ENCODE measurements at places on chromosomes 2 and 18.

DNA sequence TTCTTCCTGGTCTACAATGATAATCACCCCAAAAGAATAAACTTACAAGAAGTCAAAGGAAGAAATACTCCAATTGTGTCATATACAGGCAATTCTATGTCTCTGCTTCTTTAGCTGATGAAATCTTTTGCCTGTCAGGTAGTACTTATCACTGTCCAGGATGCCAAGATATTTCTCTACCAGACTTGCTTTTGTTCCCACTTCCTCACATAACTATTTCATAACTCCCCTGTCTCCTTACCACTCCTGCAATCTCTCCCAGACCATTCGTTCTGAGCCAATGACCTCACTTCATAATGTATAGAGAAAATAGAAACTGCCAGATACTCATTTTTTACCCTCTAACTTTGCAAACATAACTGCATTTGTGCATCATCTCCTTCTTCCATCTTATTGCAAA lies 39.1 kb downstream of the HNMT start:
- DNase-seq, result no peak

GRCh38 chr2:57432528-57432927 lies 614.1 kb upstream of the VRK2 start:
- no peak for DNase-seq

DNA sequence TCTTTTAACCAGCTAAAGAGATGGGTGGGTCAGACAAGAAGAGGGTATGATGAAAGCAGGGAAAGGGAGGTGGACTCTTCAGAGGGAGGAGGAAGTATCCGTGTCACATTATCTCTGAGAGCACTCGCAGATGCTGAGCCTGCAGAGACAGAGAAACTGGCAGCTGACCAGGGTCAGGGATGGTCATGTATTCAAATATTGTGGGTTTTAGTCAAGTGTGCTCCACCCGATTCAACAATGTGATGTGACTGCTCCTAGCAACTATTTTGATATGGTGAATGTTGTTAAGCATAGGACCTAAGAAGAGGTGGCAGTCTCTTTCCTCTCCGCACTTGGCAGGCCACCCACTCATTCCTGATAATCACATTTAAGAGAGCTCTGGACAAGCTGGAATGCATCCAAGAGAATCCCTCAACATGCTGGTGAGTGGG lies 1.3 kb upstream of the CLIP4 start:
- DNase-seq, result no peak

DNA sequence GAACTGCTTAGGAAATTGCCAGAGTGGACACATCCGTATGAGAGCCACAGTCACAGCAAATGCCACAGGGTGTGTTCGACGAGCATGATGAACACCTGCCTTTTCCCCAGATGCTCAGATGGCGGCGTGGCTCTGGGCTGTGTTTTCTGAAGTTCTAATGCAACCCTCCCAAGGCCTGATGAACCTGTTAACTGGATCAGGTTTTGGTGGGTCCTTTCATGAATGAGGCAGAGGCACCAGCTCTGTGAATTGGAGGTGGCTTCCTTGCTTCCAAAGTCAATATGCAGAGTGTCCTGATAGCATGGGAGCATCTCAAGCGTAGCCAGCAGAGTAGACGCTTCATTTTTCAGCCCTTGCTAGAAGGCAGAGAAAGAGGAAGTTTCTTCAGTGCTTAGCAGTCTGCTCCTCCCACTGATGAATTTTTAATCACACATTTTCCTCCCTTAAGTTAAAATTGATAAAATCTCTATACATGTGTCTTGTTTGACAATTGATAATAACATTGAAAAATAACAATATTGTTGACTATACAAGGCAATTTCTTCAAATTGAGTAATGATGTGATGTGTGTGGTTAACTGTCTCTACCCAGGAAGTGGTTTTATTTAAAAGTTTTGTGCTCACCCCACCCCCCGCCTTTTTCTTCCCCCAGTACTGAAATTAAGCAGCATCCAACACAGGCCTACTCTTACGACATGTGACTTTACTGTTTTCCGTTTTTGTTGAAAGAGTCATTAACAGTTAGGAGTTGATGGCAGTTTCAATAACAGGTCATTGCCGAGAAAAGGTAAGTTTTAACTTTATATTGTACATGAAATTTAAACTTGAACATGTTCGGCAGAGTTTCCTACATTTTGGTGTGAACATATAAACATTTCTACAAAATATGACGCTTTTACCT lies at the start of gene ARHGAP15:
ARHGAP15 (plus strand) TSS at position 739 of the 900 bp plus-strand sequence.
- DNase-seq, result peak; percentile 71

GRCh38 chr18:10089881-10090280 lies 176.1 kb downstream of the VAPA start:
- no peak for DNase-seq

DNA sequence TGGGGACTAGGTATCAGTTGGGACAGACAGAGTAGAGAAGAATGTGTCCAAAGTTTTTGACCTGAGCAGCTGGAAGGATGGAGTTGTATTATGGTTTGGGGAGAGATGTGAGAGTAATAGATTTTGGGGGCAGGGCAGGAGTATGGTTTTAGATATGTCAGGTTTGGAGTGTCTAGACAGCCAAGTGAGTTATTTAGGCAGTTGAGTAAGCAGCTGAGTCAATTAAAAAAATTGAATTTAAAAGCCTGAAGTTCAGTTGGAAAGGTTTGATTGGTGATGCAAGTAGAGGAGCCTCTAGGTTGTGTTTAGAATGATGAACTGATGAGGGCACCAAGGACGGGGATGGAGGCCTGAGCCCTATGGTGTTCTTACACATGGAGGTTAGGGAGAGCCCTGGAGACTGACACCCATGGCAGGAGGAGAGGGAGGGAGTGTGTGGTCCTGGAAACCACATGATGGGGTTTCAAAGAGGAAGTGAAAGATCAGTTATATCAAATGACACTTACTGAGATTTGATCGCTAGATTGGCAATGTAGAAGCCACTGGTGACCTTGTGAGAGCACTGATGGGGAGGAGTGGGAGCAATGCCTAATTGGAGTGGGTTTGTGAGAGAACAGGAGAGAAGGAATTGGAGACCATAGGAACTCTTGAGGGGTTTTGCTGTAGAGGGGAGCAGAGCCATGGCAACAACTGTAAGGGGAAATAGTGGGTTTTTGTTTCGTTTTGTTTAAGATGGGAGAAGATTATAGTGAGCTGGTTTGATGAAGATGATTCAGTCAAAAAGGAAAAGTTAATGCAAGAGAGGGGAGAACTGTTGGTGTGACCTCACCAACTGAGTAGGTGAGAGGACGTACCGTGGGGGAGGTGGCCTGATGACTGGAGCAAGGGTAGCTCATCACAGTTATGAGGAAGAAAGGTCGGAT lies 10.3 kb downstream of the ITGA6 start:
- no peak for DNase-seq

DNA sequence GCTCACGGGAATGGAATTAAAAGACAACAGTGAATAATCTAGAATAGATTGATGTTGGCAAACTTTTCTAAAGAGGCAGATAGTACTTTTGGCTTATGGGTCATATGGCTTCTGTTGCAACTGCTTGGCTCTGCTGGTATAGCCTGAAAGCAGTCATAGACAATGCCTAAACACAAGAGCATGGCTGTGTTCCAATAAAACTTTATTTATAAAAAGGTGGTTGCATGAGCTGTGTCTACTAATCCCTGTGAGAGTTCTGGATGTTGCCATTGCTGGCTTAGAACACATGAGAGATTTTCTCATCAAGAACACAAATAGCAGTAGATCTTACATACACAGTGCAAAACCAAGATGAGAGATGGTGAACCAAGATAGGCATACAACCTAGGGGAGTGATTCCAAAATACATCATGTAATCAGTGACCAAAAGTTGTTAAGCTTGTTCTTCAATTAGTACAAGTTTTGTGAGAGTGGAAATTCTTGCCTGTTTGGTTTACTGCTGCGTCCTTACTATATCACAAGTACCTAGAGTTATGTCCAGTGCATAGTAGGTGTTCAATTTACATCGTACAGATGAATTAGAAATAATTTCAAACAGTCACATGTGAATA lies 380.0 kb downstream of the METTL4 start:
- no peak for DNase-seq

DNA sequence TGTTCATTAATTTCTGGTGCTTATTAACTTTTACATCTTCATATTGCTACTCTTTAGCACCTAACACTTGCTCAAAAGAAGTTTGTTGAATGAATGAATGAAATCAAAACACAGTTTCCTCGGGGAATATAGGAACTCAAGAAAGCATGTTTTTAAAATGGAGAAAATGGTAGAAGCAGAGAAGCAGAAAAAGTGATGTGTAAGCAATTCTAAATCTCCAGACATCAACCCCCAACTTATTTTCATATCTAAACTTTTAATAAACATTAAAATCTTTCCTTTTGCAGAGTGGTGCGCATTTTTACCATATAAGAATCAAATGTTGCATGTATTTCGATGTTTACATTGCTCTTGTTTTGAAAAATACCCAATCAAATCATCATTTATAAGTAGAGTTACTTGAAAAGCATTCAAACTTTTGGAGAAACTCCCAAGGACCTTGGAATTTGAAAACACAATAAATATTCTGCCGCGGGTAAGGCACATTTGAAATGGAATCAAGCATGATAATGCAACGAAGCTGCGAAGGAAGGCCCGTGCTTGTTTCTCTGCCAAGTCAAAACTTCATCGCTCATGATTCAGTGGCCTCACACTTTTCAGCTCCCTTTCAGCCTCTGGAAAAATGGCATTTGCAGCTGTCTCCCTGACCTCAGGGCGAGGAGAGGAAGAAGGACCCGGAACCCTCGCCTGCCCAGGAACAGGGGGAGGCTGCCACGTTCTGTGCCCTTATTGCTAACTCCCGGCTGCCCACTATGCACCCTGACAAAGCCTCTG lies 26.7 kb upstream of the SMIM21 start:
- no peak for DNase-seq
